ENCODE measurements at places on chromosomes 7 and 10. TPM values are rescaled to one million over a fixed set of nuclear protein-coding genes. Genes with fewer than 3 reads are reported as not detected.

Gene PITRM1
- polyA plus RNA-seq: 52.5 TPM

Gene INMT
- polyA plus RNA-seq: not detected

Gene NODAL
- not detected for polyA plus RNA-seq

Gene WASHC2C
- 14.6 TPM for polyA plus RNA-seq

Gene BICC1
- 0.11 TPM for polyA plus RNA-seq

Gene OPALIN
- polyA plus RNA-seq: not detected

Gene SGMS1
- 11.8 TPM for polyA plus RNA-seq

Gene FGFR2
- polyA plus RNA-seq: not detected

Gene ADAP1
- polyA plus RNA-seq: 49.7 TPM

Gene PAPOLB
- polyA plus RNA-seq: not detected

- no peak for DNase-seq
These were observed 14.7 kb downstream of the MMS19 start for GRCh38 chr10:97483506-97483905.

DNA sequence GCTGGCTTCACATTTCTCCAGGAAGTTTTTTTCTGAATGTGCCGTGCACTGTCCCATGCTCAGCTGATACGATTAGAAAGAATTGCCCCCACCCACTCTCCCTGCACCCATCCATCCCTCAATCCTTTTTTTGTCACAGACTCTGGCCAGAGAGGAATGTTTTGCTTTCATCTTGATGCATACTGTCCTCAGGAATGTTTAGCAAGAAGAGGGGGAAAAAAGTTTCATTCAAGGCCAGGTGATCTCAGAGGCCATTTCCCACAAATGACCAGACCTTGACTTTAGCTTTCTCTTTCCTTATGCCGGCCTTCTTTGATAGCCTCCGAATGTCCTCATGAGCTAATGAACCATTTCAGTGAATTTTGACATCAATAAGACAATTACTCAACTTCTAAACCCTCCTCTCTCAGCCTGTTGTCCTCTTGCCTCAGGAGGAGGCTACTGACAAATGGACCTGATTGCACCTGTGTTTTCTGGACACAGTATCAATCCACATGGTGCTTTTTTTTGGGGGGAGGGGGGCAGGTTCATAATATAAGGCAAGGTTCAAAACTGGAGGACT, 105.0 kb upstream of the KLF6 start:
- DNase-seq: no peak

DNA sequence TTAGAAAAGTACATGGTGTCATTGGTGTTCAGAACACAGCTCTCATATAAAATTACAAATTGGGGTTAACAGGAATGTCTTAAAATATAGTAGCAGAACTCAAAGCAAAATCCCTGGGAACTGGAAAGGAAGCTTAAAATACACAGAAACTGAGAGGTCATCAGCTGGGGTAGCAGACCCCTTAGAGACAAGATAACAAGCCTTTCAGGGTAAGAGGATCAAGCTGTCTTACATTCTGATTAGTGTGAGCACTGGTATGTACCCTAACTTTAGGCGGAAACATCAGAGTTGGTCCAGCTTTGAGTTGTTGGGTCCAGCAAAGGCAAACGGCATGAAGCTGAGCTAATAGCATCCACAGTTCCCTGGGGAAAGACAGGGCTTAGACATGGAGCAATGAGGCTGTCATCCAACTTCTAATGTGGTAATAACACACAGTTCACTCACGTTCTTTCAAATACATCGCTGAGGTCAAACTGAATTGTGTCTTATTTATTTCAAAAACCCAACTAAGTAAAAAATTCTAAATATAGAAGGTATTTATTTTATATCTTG, 32.6 kb downstream of the ARHGAP21 start:
- no peak for DNase-seq

- DNase-seq: no peak
These were observed at the start of gene HOXA10 for GRCh38 chr7:27173956-27174873. Gene HOXA10, minus strand, starts transcription at chr7:27174320. Its CDS starts 14 bp downstream, at chr7:27174306.

- no peak for DNase-seq
These were observed 206.4 kb upstream of the FERD3L start for GRCh38 chr7:19351341-19352304.

DNA sequence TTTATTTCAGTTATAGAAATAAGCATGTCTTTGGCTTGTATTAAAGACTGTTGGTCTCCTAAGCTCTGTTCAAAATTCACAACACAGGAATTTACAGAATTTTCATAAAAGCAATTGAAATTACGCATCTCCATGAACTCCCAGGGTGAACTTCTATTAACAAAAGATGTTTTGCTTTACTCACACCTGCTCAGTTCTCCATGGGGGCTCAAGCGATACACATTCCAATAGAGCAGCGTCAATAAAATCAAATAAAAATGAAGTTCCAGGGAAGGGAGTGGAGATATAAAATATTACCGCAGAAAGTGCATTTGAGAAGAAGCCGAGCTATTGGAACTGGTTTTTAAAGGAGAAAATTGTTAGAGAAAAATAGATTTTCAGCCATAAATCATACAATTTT, 41.5 kb upstream of the ZNF438 start:
- no peak for DNase-seq

DNA sequence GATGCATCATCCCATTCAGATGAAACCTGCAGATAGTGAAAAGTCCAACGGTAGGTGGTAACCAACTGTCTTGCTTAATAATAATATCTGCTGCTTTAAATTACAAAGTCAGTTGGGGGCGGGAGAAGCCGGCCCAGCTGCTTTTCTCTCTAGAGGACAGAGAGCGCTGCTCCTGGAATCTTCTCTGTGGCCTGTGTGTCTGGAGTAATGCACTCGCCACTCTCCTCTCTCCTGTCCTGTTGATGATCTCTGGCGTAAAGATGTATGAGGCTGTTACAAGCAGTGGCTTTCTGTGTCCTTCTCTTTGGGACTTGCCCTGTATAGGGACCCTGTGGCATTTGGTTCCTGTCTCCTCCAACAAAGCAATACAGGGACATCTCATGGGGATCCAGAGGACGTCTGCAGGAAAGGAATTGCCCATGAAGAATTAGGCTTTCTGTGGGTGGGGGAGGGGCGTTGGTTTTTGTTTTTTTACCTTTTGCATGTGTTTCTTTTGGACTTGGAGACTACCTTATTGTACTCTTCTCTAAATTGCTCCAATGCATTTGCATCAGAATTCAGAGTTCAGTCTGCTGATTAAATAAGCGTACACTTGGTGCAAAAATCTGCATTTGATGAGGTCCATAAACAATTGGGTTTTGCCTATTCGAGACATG, 231.6 kb downstream of the CELF2 start:
- DNase-seq: no peak

GRCh38 chr7:157007470-157008066, 2.9 kb downstream of the MNX1 start:
- DNase-seq: no peak

GRCh38 chr10:29056729-29057128, 232.1 kb upstream of the LYZL1 start:
- DNase-seq: no peak

- no peak for DNase-seq
These were observed 319.2 kb downstream of the EXOC4 start for GRCh38 chr7:133572087-133572486.

GRCh38 chr7:5564894-5565293, 141.3 kb upstream of the TNRC18 start:
- no peak for DNase-seq

DNA sequence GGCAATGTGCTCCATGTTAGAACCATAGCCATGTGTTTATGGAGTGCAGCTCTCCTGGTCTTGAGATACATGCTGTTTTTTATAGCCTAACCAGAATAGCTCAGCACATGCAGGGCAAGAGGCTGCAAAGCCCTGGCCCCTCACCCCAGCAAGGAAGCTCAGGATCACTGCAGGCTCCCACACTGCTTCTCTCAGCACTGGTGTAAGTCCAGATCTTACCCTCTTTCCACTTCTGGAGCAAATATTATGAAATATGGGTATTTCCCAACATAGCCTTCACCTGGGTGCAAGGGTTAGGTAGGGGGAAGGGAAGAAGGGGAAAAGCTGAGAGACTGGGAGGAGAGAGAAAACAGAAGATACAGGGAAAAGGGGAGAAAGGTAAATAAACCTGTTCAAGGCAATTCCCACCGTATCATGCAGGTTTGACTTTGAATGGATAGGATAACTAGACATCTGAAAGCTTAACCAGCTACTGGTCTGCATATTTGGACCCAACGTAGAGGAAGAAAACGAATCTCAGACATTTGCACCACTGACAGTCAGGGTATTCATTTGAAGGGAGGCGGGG, 19.7 kb downstream of the SKIDA1 start:
- DNase-seq: no peak

DNA sequence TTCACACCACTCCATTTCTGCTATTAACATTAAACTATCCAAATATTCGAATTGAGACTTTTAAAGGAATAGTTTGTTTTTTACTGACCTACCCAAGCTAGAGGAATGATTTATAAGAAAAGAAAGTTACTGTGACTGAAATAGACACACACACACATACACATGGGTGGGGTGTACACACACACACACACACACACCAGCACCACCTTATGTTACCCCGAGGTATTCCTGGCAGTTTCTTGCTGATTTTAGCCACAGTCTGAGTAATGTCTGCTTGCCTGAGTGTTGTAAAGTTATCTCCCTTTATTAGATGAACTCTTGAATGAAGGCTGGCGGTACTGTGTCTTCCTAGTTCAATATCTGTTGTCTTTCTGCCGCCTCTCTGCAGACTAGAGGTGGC, 91.3 kb upstream of the PRKG1 start:
- no peak for DNase-seq

GRCh38 chr7:76217942-76218566, 16.4 kb downstream of the SRRM3 start:
- no peak for DNase-seq

GRCh38 chr7:156578578-156578940, 62.0 kb upstream of the RNF32 start:
- DNase-seq: no peak

DNA sequence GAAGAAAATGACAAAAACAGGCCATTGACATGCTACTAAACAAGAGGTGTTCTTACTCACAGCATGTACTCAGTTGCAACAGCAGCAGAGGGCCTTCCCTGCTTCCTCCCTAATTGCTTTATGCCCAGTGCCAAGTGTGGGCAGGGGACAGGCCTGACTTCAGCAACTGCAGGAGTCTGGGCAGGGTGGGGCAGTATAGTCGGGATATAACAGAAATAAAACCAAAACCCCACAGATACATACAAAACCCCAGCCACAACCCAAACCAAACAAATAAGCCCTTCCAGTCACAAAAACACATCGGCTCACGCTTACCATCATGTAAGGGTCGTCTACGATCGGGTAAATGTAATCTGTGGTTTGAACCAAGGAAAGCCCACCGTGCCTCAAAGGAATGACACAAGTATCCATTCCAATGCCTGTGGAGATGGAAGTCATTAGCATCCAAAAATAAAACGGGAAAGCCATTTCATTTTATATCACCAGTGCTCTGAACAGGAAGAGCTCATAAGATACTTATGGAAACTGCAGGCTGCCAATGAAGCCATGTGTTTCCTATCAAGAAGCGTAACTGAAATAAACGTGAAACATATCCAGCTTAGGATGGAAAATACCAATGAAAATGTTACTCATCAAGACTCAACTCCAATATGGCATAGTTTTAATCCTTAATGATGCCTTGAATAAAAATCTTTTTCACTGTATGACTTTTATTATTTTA, 9.5 kb downstream of the SEPHS1 start:
- no peak for DNase-seq

- DNase-seq: no peak
These were observed 189.2 kb upstream of the PODXL start for GRCh38 chr7:131745390-131746248.
